PC-9 (cell line): ENCODE measurements at places on chromosomes 6 and 20. TPM values are rescaled to one million over a fixed set of nuclear protein-coding genes. Genes with fewer than 3 reads are reported as not detected.

- no peaks in the 10 kb centered on the region for H3K4me1 ChIP-seq
- no peak overlapping the region for H3K4me3 ChIP-seq
- no peaks in the 10 kb centered on the region for H3K36me3 ChIP-seq
- no peak for DNase-seq
- H3K27me3 ChIP-seq: peaks cover 12% of the 10 kb centered on the region
Measured at GRCh38 chr20:43450841-43451799, 6.6 kb upstream of the SRSF6 start.

- no peaks in the 10 kb centered on the region for H3K4me1 ChIP-seq
- no peaks in the 10 kb centered on the region for H3K36me3 ChIP-seq
- H3K27me3 ChIP-seq: no peaks in the 10 kb centered on the region
- H3K27ac ChIP-seq: no peak overlapping the region
Measured at GRCh38 chr20:36628076-36628475, 17.9 kb downstream of the SLA2 start.

- no peak for DNase-seq
- peaks cover 11% of the 10 kb centered on the region for H3K4me1 ChIP-seq
- no peak overlapping the region for H3K4me3 ChIP-seq
Measured at GRCh38 chr6:151501511-151502136, 7.8 kb downstream of the CCDC170 start.

Gene CST7
- total RNA-seq: not detected in 2 replicates
